Stimulated activated CD4-positive, alpha-beta T cell treated with anti-CD3 and anti-CD28 coated beads, Interleukin-1b, Interleukin-23, amount 100 ng/mL, for 48 hours (primary cell): ENCODE measurements at places on chromosomes 2 and 18.

- no peak for DNase-seq
These were observed 176.1 kb upstream of the DLGAP1 start for GRCh38 chr18:4631239-4631638.

DNA sequence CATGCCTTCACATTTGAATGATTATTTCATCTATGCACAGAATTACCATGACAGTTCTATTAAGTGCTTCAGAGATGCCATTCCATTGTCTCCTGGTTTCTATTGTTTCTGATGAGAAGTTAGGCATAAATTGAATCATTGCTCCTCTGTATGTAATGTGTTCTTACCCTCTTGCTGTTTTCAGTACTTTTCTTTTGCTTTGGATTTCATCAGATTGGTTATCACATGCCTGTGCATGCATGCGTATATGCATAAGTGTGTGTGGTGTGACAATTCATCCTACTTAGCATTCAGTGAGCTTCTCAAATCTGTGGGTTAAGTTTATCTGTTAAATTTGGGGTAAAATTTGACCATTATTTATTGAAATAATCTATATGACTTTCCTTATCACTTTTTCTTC lies 263.3 kb upstream of the RND3 start:
- DNase-seq: no peak

GRCh38 chr2:88049622-88050021 lies 6.0 kb downstream of the KRCC1 start:
- no peak for DNase-seq

- DNase-seq: peak; percentile 10
These were observed 657 bp downstream of the SGPP2 start for GRCh38 chr2:222424729-222425671.

- no peak for DNase-seq
These were observed 7.1 kb downstream of the TPGS2 start for GRCh38 chr18:36821681-36822080.

GRCh38 chr2:64212801-64213321 lies 68.6 kb upstream of the PELI1 start:
- DNase-seq: peak; percentile 72

DNA sequence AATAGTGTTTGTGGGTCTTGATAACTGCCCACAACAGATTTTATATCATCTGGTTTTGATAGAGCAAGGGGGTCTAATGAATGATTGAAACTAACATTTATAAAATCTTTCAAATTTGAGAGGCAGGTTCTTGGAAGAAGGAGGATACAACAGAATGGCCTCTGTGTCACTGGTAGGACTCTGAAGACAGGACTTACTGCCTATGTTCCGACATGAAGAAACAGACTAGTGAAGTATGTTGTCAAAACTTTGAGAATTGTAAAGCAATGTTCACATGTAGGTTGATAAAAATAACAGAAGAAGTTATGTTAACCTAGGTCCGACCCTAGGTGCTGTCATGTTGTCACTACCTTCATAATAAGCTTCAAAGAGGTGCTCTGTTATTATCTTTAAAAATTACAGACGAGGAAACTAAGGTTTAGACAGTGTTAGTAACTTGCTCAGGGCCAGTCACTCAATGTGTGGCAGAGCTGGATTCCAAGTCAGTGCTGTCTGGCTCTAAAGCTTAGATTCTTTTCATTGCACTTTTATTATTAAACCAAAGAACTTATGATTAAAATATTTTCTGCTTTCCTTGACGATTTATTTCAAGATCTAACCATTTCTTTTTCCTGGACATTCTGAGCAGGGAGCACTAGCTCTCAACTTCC lies 146.2 kb downstream of the RPIA start:
- DNase-seq: no peak

DNA sequence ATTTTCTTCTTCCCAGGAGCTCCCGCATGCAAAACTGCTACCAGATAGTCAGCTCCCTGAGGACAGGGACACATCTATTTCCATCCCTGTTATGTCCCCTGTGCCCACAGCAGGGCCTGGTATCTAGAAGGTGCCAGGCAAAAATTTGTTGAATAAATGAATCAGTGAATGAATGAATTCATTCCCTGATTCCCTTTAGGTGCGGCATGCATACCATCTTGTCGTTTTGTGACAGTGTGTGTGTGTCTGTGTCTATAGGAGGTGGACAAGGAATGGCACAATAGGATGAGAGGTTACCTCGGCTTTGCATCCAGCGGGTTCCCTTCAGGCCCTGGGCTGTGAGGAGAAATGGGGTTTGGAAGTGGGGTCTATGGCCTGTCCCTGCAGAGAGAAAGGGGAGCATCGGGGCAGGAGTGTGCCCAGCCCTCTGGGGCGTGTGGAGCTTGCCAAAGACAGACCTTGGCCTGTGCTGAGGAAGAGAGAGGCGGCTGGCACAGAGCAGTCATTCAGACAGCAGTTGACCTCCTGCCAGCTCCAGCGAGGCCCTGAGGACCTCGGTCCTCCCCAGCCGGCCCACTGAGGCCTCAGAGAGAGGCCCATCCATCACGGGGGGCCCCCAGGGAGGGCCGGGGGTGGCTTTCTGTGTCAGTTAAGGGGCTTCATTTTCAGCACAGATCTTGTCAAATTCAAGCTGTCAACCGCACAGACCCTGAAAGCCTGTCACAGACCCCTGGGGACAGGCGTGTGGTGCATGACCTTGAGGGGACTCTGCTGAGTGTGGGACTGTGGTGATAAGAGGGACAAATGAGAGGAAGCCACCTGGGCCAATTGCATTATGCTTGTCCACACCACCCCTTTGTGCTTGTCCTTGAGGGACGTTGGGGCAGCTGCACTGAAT lies 125.9 kb upstream of the CXCR4 start:
- DNase-seq: no peak

DNA sequence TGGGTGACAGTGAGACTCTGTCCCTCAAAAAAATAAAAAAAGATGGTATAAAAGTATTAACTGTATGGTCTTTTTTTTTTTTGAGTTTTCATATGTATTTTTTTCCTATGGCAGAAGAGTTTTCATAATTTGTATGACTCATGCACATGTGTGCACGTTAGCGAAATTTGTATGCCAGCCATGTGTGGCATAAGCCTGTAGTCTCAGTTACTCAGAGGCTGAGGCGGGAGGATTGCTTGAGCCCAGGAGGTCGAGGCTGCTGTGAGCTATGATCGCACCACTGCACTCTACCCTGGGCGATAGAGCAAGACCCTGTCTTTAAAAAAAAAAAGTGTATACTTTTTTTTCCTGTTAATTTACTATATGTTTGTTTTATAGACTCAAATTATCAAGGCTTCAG lies 160.8 kb downstream of the TGIF1 start:
- DNase-seq: no peak

GRCh38 chr18:3177902-3178687 lies 41.7 kb downstream of the MYOM1 start:
- DNase-seq: peak; percentile 10

DNA sequence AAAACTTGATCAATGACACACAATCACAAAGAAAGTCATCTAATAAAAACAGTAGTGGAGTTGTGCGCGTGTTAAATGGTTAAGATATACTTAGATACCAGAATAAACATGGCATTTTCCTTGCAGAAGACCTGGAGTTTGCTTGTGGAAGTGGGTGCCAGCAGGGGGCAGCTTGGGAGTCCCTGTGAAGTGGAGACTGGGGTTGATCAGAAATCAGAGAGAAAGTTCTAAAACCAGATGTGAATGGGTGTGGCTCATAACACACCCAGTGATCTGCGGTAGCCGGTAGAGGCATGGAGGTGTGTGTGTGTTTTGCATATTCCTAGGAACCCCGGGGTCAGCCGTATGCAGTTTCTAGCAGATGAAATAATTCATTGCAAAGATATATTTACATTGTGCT lies 300.1 kb upstream of the TRIB2 start:
- peak; percentile 40 for DNase-seq

DNA sequence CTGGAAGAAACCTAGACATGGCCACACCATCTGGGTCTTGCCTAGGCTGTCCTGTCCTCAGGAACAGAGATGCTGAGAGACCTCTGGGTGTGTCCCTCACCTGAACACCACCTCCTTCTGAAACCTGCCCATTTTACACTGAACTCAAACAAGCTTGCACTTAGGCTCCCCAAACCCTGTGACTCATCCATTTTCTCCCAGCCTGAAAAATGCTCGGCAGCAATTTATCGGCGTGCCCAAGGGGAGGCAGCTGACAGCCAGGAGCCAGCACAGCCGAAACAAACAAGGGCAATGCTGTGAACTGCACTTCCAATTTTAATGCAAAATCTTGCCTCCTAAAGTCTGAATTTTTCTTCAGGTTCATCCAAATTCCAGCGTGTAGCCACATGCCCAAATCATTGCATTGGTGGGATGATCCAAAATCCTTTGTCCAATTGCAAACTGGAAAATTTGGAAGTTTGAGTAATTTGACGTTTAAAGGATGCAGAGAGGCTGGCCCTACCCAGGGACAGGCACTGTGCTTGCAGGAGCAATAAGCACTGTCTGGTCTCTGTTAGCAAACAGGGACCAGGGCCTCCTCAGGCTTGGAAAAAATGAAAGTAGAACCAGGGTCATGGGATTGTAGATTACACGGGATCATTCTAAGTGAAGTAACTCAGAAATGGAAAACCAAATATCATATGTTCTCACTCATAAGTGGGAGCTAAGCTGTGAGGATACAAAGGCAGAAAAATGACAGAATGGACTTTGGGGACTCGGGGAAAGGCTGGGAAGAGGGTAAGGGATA lies 67.7 kb downstream of the GALNT14 start:
- DNase-seq: no peak

DNA sequence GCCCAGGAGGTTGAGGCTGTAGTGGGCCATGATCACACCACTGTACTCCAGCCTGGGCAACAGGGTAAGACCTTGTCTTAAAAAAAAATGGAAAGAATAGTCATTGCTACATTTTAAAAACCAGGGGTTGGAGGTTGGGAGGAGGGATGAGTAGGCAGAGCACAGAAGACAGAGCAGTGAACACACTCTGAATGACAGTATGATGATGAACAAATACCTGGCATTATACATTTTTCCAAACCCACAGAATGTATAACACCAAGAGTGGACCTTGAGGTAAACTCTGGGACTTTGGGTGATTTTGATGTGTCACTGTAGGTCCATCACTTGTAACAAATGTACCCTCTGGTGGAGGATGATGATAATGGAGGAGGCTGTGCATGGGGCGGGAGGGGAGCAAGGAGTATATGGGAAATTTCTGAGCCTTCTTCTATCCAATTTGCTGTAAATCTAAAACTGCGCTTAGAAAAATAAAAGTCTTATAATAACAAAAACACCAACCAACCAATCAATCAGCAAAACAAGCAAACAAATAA lies 111.4 kb upstream of the PGAP1 start:
- no peak for DNase-seq

DNA sequence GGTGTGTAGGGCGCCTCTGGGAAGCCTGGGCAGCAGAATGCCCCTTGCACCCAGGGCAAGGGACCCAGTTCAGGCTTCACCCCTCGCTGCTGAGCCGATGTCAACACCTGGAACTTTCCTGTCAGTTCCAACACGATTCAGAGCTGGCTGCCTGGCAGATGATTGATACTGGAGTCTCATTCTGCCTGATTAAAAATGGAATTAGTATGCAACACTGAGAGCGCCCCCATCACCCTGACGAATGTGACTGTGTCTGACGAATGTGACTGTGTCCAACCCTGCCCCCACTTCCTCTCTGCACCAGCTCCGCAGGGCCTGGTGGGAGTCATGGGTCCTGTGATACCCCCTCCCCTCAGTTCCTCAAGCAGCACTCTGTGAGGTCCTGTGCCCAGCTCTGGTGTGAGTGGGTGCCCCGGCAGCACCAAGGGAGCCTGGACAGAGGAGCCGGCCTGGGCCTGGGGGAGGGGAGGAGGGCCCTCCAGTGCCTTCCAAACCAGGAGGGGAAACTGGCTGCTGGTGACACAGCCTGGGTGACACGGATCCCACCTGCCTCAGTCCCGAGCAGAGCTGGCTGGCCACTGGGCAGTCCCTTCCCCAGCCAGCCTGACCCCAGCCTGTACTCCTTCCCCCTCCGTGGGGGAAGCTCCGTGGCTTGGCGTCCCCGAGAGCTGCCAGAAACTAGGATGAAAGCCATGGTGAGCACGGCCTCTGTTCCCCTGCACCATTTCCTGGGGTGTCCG lies 41.4 kb upstream of the ALPP start:
- DNase-seq: no peak

GRCh38 chr18:21656402-21656801 lies 44.3 kb downstream of the SNRPD1 start:
- DNase-seq: no peak

DNA sequence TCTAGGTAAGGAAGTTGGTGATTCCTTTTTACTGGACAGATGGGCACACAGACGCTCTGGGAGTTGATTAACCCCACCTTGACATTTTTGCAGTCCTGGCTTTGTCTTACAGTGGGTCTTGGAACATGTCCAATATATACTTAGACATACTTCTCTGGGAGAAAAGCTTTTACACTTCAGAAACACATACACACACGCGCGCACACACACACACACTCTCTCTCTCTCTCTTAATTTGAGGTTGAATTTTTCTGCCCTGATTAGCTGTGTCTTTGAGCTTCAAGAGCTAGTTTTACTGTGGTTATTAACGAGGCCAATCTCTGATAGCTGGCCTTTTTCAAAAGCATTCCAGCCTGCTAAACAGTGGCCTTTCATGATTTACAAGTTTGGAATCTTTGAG lies 215.0 kb downstream of the MYCN start:
- DNase-seq: no peak

GRCh38 chr18:75163736-75164135 lies 45.2 kb downstream of the PTGR3 start:
- no peak for DNase-seq

GRCh38 chr2:177187631-177188312 lies 24.8 kb upstream of the HNRNPA3 start:
- no peak for DNase-seq

DNA sequence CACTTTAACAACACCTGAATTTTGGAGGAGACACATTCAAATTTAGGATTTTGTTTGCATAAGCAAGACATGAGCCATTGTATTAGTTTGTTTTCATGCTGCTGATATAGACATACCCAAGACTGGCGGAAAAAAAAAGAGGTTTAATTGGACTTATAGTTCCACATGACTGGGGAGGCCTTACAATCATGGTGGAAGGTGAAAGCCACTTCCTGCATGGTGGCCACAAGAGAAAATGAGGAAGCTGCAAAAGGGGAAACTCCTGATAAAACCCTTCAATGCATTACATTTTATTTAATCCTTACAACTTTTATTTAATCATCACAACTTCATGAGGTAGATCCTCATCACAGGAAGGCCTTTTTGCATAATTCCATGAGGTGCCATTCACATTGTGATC lies 242.0 kb upstream of the STON1 start:
- DNase-seq: no peak

GRCh38 chr2:231277962-231278361 lies 79.5 kb downstream of the ARMC9 start:
- no peak for DNase-seq

- no peak for DNase-seq
These were observed 59.3 kb downstream of the RTTN start for GRCh38 chr18:70146174-70146573.

DNA sequence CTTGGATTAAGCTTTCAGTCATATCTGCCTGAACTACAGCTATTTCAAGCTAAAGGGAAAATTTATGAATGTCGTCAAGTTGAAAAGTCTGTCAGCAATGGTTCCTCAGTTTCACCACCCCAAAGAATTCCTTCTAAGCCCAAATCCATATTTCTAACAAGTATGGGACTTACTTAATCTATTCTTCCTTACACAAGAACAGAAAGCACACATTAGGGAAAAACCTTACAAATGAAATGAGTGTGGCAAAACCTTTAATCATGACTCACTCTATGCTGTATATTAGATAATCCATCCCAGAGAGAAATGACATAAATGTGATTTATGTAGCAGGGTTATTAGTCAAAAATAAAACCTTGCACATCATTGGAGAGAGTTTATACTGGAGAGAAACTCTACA lies 78.9 kb downstream of the RAB31 start:
- no peak for DNase-seq
